SJSA1 (cell line): ENCODE measurements at places on chromosomes 11 and 22.
A peak's percentile ranks its signal among the peaks of the same experiment; 100 is the strongest.

GRCh38 chr11:27060816-27061460, 20.3 kb downstream of the BBOX1 start:
- no peak for DNase-seq

DNA sequence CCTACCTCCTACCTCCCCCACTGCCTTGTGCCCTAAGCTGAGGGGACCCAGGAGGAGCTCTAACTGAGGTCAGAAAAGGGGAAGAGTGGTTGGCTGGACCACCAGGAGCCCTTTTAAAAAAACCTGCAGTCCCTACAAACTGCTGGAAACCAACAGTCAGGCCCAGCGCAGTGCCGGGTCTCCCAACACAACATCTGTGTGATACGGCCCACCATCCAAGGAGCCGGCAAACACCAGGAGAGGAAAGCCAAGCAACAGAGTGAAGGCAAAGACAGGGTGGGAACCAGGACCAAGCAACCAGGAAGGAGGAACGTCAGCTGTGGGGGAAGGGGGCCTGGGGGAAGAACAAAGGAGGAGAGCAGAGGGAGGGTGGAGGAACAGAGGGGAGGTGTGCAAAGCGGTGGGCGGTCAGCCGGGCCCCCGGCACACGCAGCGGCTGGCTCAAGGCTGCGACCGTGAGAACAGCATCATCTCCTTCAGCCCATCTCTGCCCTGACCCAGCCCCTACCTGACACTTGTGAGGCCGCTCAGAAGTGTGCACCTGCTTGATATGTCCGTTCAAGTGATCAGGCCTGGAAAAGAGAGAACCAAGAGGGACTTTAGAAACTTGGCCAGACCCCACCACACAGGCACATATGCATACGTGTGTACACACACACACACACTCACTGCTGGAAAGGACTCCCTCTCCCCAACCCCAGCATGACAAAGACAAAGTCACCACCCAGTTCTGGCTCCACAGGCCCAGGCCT, 3.6 kb downstream of the PATZ1 start:
- no peak for DNase-seq

DNA sequence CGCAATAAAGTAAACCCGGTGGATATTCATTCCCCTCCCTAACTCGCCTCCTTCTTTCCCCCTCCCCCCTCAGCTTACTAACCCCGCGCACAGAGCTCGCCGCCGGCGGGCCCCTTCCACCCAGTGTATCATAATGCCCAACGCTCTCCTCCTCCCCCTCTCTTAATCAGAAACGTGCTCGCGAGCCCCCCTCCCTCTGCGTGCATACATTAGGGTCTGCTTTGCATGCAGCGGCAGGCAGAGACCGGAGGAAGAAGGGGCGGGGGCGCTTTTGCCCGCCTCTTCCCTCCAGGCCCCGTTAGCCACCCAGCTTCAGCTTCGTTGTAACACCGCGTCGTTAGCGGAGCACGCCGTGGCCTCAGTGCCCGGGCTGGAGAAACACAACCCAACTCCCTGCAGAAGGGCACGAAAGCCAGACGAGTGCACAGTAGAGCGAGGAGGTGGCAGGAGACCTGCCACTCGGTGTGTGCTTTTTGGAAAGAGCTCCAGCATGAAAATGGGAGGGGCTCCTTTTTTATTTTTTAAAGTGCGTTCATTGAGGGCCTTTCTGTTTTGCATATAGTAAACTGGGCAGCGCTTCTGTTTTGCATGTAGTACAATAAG, 901 bp upstream of the KMT2A start:
- peak; percentile 38 for DNase-seq

- DNase-seq: no peak
Observed at GRCh38 chr11:8315954-8316353, 52.3 kb upstream of the LMO1 start.
